ENCODE measurements at places on chromosomes 7 and 10.

GRCh38 chr10:114911052-114911711 lies 26.8 kb upstream of the TRUB1 start:
- no peak for DNase-seq

- DNase-seq = no peak
Observed at GRCh38 chr10:43114743-43115611, 23.3 kb upstream of the CSGALNACT2 start.

GRCh38 chr10:90930070-90930837 lies 9.4 kb upstream of the ANKRD1 start:
- DNase-seq = no peak

GRCh38 chr7:4681886-4682620 lies at the start of gene FOXK1:
TSS of gene FOXK1 (plus strand) at chr7:4682295. CDS start at chr7:4682309, 14 bp downstream.
- peak; percentile 54 for DNase-seq

Data from GF-D8 (cell line).